ENCODE measurements at places on chromosomes 16 and 17. TPM values are rescaled to one million over a fixed set of nuclear protein-coding genes. Genes with fewer than 3 reads are reported as not detected.
A peak's percentile ranks its signal among the peaks of the same experiment; 100 is the strongest.

DNA sequence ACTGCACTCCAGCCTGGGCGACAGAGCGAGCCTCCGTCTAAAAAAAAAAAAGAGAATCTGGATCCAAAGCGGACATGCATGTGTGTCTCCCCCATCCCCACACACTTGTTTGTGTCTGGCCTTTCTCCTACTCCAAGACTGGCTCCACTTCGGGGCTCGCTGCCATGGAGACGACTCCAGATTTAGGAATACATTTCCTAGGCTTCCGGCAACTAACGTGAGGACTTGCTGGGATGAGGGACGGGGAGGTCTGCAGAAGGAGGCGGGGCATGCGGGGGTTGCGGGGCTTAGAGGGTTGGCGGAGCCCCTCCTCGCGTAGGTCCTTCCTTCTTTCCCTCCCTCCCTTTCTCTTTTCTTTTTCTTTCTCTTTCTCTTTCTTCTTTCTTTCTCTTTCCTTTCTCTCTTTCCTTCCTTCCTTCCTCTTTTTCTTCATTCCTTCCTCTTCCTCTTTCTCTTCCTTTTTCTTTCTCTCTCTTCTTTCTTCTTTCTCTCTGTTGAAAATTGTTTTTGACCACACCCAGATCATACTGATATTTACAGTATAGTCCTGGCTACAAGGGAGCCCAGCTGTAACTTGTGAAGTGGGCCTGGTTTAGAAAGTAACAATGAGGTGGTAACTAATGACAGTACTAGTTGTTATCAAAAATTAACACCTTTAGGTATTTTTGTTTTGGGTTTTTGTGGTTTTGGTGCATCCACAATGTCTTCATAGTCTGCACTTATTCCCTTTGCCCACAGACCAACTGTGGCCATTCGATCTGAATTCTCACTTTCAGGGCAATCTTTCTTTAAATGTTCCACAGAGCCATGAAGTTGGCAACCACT, 25.2 kb downstream of the MIS12 start:
- no peak for DNase-seq

- no peak for DNase-seq
Observed at GRCh38 chr17:49873466-49873865, 25.6 kb upstream of the TAC4 start.

- DNase-seq = no peak
Observed at GRCh38 chr16:78321620-78322360, 222.3 kb downstream of the WWOX start.

DNA sequence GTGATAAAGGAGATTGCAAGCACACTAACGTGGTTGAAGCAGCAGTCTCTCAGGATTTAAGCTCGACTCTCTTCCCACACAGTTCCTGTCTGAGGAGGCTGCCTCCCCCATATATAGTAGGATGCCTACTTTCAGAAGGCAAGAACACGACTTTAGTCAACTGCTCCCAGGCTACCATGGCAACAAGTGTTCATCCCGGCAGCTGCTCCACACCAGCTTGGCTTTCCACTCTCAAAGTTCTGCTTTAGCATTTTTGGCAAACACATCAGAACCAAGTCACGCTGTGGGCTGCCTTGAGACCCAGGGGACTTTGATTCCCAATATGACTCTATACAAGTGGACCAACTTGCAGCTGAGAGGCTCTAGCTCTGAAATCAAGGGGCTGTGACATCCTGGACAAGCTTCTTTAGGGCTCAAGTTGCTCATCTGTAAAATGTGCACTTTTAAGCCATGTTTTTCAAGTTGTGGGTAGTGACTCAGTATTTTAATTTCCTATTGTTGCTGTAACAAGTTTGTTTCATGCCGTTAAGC, 16.5 kb downstream of the ZP2 start:
- no peak for DNase-seq

- no peak for DNase-seq
Observed at GRCh38 chr17:8413328-8413727, 15.7 kb upstream of the RNF222 start.

GRCh38 chr17:69141431-69142174, at the start of gene ABCA6:
TSS of gene ABCA6 (minus strand) at chr17:69141895. CDS start at chr17:69140703, 1,192 bp downstream.
- DNase-seq = no peak

GRCh38 chr16:2478279-2478678, 3.4 kb downstream of the TBC1D24 start:
- no peak for DNase-seq

DNA sequence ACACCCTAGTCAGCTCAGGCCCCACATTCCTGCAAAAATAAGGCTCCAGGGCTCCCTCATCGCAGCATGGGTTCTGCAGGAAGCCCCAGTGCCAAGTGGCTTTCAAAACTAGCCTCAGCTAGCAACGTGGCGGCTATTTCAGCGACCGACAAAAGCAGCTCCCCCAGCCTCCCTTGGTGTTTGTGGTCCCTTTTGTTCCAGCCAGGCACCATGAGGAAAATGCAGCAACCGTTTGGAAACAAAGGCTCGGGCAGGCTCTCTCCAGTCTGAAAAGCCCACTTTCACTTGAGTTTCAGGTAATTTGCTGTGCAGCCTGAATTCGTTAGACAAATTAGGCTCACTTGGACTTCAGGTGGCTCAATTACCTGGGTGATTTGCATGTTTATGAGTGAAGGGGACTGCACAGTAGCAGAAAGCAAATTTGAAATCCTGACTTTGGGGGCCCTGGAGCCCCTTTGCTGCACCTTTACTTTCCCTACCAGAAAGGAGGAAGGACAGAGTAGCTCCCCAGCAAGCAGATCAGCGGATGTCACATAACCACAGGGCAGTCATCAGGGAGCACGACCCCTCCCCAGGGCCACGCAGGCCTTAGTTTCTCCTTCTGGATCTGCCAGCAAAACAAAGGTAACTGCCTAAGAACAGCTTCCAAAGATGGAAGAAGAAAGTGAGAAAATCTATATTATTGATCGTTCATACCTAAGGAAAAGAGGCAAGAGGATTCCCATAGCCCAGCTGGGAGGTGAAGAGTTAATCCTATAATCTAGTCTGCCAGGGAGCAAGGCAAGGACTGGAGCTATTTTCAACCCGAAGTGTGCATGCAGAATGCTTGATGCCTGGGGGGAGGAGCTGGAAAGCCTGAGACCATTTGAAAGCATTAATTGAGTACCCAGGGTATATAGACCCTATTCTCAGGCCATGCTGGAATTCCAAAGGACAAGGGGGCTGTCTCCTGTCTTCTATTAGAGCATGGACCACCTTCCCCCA, 143.1 kb upstream of the SDK2 start:
- DNase-seq = no peak

GRCh38 chr16:11202260-11203091, 53.5 kb downstream of the SOCS1 start:
- no peak for DNase-seq

DNA sequence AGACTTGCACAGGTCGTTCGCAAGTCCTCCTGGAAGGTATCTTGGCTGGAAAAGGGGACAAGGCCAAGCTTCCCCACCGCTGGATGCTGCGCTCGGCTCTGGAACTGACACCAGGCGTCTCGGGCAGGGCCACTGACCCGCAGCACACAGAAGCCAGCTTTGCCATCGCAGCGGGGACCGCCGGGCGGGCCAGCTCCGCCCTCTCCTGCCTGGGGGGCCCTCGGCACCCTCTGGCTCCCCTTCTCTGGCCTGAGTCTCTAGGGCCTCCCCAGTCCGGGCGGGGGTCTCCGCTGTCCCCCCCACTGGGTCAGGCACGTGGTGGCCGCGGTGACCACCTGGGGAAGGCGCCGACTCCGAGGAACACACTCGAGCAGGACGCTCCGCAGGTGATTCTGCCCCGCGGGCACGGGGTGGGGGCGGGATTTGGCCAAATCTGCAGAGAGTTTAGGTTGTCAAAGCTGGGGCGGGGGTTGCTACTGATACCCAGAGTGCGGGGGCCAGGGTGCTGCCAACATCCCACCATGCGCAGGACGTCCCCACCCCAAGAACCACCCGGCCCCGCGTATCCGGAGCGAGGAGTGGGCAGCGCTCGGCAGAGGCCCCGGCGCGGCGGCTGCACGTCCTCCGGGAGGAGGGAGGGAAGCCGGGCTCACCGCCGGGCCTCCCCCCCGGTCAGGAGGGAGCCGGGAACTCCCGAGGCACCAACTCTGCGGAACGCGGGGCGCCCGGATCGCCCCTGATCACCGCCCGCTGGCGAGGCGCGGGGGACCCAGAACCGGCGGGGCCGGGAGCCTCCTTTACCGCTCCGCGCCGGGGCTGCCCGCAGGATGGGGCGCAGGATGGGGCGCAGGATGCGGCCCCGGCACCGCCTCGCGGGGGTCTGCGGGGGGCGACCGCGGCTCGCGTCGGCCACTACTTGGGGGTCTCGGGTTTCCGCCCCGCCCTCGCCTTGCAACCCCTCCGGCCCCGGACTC, 744 bp upstream of the METRNL start:
- DNase-seq = peak; percentile 43

- DNase-seq = no peak
Observed at GRCh38 chr17:16569358-16569712, 331 bp upstream of the ZNF287 start.

GRCh38 chr17:10705727-10706126, 8.3 kb downstream of the ADPRM start:
- no peak for DNase-seq

DNA sequence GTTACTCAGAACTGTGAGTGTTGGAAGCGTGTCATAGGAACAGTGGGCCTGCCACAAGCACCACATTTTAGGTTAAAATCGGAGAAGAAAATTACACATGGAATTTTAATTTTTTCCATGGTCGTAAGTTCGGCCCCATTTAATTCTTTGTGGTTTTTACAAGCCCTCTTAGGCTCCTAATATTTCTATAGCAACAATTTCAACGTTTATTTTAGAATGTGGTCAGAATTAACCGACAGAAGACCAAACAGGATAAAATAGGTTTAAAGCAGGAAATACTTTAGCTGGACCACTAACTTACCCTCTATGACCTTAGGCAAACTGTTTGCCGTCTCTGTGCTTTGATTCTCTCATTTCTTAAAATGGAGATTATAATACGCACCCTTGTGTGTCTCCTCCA, 69.9 kb downstream of the FTO start:
- no peak for DNase-seq

DNA sequence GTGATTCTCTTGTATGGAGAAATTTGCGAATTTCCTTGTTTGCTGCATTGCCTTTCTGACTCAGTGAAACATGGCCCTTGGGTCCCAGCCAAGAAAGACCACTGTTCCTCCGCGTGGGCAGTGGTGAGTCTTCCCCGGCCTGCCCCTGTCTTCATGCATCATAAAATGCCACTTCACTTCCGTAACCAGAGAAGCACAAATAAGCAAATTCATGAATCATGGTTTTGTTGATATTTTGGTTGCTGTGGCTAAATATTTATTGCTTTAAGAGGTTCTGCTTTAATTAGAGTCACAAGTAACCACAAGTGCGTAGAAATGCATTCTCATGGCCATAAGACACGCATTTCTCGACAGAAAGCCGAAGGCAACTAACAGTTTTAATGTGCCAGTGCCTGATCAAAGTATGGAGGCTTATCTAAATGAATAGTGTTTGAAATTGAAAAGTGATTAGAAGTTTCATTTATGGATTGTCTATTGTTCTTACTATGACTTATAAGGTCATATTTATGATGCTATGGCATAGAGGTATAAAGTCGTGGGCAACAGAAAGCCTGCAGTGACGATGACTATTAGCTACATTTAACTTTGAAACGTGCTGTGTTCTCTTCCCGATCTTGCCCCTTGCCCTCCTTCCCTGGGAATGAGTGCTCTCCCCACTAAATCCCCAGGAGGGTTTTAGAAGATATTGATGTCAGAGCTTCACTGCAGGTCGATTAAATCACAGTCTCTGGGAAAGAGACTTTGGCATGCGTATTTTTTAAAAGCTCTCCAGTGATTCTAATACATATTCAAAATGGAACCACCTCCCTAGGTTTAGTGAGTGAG, 76.0 kb downstream of the WIPI1 start:
- peak; percentile 38 for DNase-seq

DNA sequence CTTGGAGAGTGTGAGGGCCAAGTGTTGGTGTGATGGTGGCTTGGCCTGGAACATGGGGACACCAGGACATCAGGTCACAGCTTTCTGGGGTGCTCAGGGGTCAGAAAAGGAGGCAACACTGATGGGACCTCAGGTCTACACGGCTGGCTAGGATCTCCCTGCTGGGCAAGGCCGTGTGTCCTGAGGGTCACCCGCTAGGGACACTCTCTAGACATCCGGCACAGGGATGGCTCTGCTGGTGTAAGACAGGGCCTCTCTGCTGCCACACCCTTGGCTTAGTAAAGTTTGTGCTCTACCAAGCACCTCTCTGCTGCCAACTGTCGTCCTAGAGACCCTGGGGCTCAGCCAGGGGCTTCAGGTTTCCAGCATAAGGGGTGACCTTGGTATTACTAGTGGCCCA, 16.3 kb downstream of the SLC13A5 start:
- no peak for DNase-seq

DNA sequence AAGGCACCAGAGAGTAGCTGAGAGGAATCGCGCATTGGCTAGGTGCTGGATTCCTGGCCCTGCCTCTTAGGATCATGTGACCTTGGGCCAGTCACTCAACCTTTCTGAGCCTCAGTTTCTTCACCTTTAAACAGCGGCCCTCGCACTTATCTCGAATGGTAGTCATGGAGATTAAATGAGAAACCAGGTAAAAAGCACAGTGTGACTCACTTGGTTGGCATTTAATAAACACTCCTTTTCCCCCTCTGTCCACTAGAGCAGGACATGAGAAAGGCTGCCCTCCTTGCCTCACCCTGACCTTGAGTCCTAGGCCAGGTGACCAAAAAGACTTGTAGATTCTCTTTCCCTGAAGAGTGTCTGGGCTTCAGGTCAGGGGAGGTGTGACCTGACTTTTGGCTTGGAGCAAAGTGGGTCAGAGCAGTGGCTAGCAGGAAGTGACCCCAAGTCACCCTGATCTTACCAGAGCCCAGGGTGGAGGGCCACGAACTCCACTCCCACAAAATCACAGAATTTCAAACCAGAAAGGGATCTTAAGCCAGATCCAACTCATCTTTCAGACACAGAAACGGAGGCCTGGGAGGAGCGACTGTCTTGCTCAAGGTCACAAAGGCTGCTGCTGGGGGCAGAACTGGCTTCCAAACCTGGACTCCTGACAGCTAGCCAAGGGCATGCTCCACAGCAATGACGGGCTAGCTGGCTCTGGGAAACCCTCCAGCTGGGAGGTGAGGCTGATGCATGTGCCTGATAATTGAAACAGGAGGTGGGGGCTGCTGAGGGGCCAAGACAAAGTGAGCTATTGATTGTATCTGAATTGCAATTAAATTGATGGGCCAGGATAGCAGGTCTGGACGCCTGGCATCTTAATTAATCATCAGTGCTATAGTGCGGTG, 65.2 kb downstream of the PIPOX start:
- no peak for DNase-seq

DNA sequence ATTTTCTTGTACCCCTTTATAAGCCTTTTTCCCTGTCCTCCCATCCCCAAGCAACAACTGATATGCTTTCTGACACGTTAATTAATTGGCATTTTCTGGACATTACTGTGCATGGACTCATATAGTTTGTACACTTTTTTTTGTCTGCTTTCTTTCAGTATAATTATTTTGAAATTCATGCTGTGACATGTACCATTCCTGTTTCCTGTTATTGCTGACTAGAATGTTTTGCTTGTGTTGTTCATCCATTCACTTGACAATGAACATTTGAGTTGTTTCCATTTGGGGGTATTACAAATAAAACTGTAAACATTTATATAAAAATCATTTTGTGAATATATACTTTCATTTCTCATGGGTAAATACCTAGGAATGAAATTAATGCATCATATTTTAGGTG, 50.6 kb downstream of the RBBP6 start:
- no peak for DNase-seq

Gene TBL3
- 24.4 TPM for total RNA-seq

Gene TSPOAP1
- 55.3 TPM for total RNA-seq

Gene CEP295NL
- total RNA-seq = 0.12 TPM

Gene NXPH3
- 0.44 TPM for total RNA-seq

Gene EPX
- total RNA-seq = not detected

Gene CCL7
- not detected for total RNA-seq

Gene C16orf74
- not detected for total RNA-seq

Gene CCL1
- not detected for total RNA-seq

Gene NUBP1
- total RNA-seq = 24.9 TPM

Gene CENPN
- 62.0 TPM for total RNA-seq

Gene ZP2
- not detected for total RNA-seq

Measured in activated T-cell treated with anti-CD3 and anti-CD28 coated beads, Interleukin-2, amount 50 U/mL, for 72 hours (primary cell).